Endothelial cell of umbilical vein (primary cell): ENCODE measurements at places on chromosomes 4 and X. TPM values are rescaled to one million over a fixed set of nuclear protein-coding genes. Genes with fewer than 3 reads are reported as not detected.

ZFP42 gene
- total RNA-seq: not detected in 2 replicates

ZNF157 gene
- total RNA-seq: not detected in 2 replicates

TMEM271 gene
- not detected in 2 replicates for total RNA-seq

ITM2A gene
- total RNA-seq: 3.9 and 5.6 TPM in 2 replicates

SLC9B1 gene
- total RNA-seq: 0.49 TPM in 1 of 2 replicates, not detected in the other

NLGN4X gene
- not detected in 2 replicates for total RNA-seq

SLC4A4 gene
- not detected in 2 replicates for total RNA-seq

VAMP7 gene
- total RNA-seq: 36.8 and 37.4 TPM in 2 replicates

GPC3 gene
- total RNA-seq: not detected in 2 replicates

CTSO gene
- 6.7 and 7.9 TPM in 2 replicates for total RNA-seq

PFKFB1 gene
- total RNA-seq: 0.16 and 0.20 TPM in 2 replicates

MMRN1 gene
- 318 and 414 TPM in 2 replicates for total RNA-seq

TEX11 gene
- total RNA-seq: not detected in 2 replicates

WDFY3 gene
- 89.7 and 113 TPM in 2 replicates for total RNA-seq

CNKSR2 gene
- total RNA-seq: 0.13 and 0.48 TPM in 2 replicates

GAGE1 gene
- total RNA-seq: not detected in 2 replicates

YIPF7 gene
- not detected in 2 replicates for total RNA-seq

HS6ST2 gene
- 0.49 and 0.55 TPM in 2 replicates for total RNA-seq

TEC gene
- total RNA-seq: 0.86 and 0.97 TPM in 2 replicates

SLITRK4 gene
- total RNA-seq: 0.77 and 3.8 TPM in 2 replicates

EVC2 gene
- total RNA-seq: 5.7 and 8.8 TPM in 2 replicates

MAGEA11 gene
- not detected in 2 replicates for total RNA-seq

STARD8 gene
- 8.4 and 14.8 TPM in 2 replicates for total RNA-seq

NAP1L2 gene
- total RNA-seq: 1.0 and 1.1 TPM in 2 replicates

F9 gene
- total RNA-seq: not detected in 2 replicates

SSX2 gene
- total RNA-seq: not detected in 2 replicates

HMX1 gene
- not detected in 2 replicates for total RNA-seq
